ENCODE measurements at places on chromosomes 6 and 20.

DNA sequence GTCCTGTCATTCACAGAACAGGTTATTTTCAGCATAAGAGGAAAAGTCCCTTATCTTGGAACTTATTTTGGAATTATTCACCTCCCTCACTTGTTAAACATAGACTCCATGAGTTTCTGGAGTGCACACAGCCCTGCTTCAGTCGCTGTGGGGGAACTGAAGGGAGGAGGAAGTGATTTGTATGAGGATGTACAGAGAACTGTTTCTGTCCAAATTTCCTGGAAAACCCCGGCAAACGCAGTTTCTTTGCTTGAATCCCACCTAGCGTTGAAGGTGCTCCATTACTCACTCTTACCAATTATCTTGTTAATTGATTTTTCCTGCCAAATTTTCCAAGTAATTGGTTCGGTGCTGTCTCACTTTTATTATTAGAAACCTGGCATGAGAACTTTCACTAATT, 78.0 kb upstream of the AGPAT4 start:
- H3K27me3 ChIP-seq: no peaks in the 10 kb centered on the region

- H3K27me3 ChIP-seq: no peaks in the 10 kb centered on the region
- H3K36me3 ChIP-seq: no peaks in the 10 kb centered on the region
- no peak for DNase-seq
- H3K4me3 ChIP-seq: peak overlapping the region; percentile 56
- peak overlapping the region; percentile 77 for H3K27ac ChIP-seq
Observed at GRCh38 chr20:36094497-36094896, 60.0 kb upstream of the EPB41L1 start.

DNA sequence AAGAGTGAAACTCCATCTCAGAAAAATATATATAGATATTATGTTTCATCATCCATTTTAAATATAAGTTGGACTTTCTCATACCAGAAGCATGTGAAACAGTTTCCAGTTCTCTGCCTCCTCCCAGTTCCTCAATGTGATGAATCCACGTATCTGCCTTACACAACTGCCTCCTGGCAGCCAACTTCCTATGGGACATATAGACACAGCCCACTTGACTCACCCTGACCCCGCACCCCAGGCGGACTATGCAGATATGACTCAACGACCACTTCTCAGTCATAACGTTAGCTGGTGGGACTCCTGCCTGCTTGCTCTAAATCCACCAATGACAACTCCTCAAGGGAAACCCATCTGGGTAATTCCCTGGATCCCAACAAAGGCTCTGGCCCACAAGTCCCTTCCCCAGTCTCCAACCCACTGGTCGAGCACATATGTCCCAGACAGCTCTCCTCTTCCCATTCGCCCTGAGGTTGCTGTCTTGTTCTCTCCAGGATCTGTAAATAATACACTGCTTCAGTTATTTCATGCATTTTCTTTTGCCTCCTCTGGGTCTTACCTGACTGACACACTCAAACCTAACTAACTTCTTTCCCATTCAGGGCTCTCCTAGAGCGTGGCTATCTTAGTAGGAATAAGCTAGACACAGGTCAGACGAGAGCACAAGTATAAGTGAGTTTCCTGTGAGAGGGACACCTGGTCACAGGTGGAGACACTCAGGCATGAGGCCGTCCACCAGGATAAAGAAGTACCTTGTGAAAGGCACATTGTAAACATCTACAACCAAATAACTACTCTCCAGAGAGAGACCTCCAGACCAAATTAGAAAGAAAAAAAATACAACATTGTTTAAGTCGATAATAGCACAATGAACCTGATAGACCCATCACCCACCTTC, 548.5 kb downstream of the CD83 start:
- no peaks in the 10 kb centered on the region for H3K36me3 ChIP-seq
- no peak overlapping the region for H3K4me3 ChIP-seq
- H3K27me3 ChIP-seq: no peaks in the 10 kb centered on the region

- H3K27me3 ChIP-seq: no peaks in the 10 kb centered on the region
- H3K4me1 ChIP-seq: peaks cover 48% of the 10 kb centered on the region
- no peak for DNase-seq
- H3K4me3 ChIP-seq: no peak overlapping the region
Observed at GRCh38 chr6:36052097-36052496, 24.5 kb downstream of the MAPK14 start.

DNA sequence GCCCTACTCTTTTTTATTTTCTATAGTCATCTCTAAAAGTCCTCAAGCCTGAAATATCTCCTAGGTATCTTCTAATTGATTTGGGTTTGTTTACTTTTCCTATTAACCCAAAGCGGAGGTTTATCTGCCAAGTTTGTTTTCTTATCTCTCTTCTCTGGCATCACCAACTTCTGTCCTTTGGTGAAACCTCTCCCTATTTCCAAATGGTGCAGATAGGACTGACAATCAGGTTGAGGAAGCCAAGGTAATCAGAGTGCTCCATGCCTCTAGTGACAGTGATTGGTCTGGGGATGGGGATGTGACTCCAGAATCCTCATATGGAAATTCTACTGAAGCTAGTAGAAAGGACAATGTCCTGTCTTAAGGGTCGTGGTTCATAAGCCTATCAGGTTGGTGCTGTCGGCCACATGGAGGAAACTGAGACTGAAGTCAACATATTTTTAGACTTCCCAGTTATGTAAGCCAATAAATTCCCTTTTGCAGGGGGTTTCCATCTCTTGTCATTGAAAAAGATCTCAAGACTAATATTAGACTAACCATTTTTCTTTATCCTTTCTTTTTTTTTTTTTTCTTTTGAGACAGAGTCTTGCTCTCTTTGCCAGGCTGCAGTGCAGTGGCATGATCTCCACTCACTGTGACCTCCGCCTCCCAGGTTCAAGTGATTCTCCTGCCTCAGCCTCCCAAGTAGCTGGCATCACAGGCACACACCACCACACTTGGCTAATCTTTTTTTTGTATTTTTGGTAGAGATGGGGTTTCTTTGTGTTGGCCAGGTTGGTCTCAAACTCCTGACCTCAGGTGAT, 28.0 kb downstream of the KIF6 start:
- DNase-seq: no peak
- no peak overlapping the region for H3K4me3 ChIP-seq
- H3K36me3 ChIP-seq: no peaks in the 10 kb centered on the region
- no peaks in the 10 kb centered on the region for H3K27me3 ChIP-seq
- no peak overlapping the region for H3K27ac ChIP-seq

- H3K36me3 ChIP-seq: no peaks in the 10 kb centered on the region
- no peak overlapping the region for H3K4me3 ChIP-seq
- H3K27me3 ChIP-seq: no peaks in the 10 kb centered on the region
- no peak for DNase-seq
- no peak overlapping the region for H3K27ac ChIP-seq
Observed at GRCh38 chr6:83047065-83047754, 18.4 kb downstream of the UBE3D start.

- DNase-seq: no peak
- no peaks in the 10 kb centered on the region for H3K27me3 ChIP-seq
- no peaks in the 10 kb centered on the region for H3K4me1 ChIP-seq
- H3K36me3 ChIP-seq: no peaks in the 10 kb centered on the region
- no peak overlapping the region for H3K27ac ChIP-seq
- no peak overlapping the region for H3K4me3 ChIP-seq
Observed at GRCh38 chr6:88629838-88630494, 333.5 kb downstream of the RNGTT start.

DNA sequence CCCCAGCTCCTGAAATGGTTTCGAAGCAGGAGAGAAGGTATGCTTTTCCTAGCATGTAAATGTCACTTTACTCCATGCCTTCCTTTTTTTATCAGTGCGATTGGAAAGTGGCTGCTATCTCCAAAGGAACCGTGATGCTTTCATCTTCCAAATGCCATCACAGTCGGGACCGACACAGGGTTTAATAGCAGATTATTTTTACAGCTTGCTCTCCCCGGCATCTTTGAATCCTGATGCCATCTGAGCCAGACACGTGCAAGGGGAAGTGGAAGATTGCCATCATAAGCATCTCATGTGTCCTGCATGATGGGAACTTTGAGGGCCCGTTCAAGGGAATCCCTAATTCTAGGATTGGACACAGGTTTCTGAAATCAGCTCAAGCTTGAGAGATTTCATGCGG, 253.4 kb upstream of the KCNG1 start:
- no peak for DNase-seq
- no peaks in the 10 kb centered on the region for H3K36me3 ChIP-seq
- no peak overlapping the region for H3K27ac ChIP-seq
- H3K27me3 ChIP-seq: peaks cover 49% of the 10 kb centered on the region

DNA sequence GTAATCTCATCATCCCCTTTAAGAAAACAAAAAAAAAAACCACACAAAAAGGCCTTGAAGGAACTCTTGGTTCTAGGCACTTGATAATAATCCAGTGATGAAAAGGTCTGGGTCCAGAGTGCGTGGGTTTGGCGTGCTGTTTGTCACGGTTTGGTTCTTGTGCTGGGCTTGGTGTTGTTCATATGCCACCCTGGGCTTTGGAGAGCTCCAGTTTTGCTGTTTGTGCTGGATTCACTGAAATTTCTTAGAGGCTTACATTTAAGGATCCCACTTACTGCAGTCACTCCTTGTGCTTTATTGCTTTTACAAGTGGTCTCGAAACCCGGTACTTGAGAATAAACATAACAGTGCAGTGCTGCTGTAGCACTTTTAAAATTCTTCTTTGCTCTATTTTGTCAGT, 68.8 kb upstream of the XRN2 start:
- H3K27me3 ChIP-seq: no peaks in the 10 kb centered on the region
- H3K36me3 ChIP-seq: no peaks in the 10 kb centered on the region
- DNase-seq: no peak
- H3K4me1 ChIP-seq: peaks cover 5% of the 10 kb centered on the region
- no peak overlapping the region for H3K27ac ChIP-seq

- H3K27me3 ChIP-seq: no peaks in the 10 kb centered on the region
- no peaks in the 10 kb centered on the region for H3K4me1 ChIP-seq
- H3K36me3 ChIP-seq: no peaks in the 10 kb centered on the region
- DNase-seq: no peak
- H3K4me3 ChIP-seq: no peak overlapping the region
Observed at GRCh38 chr6:11374036-11375010, 141.9 kb upstream of the NEDD9 start.

DNA sequence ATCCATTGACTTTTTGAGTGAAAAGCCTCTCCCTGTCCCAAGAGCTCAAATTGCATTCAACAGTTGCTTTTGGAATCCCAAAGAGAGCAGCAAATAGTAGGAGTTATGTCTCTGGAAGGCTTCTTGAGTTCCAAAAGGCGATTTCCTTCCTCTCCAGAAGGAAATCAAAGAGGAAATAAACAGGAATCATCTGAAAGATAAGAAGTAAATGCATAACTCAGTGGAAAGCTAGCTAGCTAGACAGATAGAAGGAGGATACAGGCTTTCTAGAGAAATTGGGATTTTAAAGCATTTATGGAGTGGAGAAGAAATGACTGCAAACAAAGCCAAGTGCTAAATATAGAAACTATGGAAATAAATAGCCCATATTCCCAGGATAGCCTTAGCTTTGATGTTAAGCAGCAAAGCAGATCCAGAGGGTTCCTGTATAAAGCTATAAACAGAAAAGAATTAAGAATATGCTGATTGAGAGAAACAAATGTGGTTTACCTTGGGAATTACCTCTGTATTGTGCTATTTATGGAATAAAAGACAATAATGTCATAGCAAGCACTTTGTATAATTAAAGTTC, 214.7 kb downstream of the PLCB1 start:
- DNase-seq: no peak
- no peaks in the 10 kb centered on the region for H3K36me3 ChIP-seq
- H3K4me3 ChIP-seq: no peak overlapping the region
